ENCODE measurements at places on chromosomes 13 and 19.

- DNase-seq: no peak
Measured at GRCh38 chr13:94270556-94270955, 208.9 kb downstream of the DCT start.

DNA sequence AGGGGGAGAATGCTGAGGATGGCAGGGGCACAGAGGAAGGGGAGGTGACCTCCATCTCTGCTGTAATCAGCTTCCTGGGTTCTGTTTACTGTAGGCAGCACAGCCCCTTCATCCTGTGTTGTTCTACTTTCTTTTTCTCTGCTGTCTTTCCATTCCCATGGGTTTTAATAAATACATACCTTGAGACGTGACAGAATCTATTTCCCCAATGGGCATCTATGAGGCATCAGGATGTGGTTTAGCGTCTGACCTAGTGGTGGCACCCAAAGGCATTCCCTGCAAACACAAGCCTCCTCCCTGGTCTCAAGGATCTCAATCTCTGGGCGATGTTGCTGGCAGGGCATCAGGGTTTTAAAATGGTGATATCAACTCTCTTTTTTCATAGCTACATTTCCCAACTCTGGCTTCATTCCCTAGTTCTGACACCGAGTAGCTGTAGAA lies 60.8 kb downstream of the ALOX5AP start:
- DNase-seq: no peak

- peak; percentile 46 for DNase-seq
Measured at GRCh38 chr19:49017666-49018351, 918 bp upstream of the LHB start.

GRCh38 chr13:19601749-19602725 lies 31.4 kb upstream of the MPHOSPH8 start:
- DNase-seq: peak; percentile 36

- DNase-seq: no peak
Measured at GRCh38 chr13:99575376-99576120, 74.3 kb downstream of the TM9SF2 start.

GRCh38 chr19:16228637-16229321 lies 31.1 kb downstream of the AP1M1 start:
- DNase-seq: no peak

DNA sequence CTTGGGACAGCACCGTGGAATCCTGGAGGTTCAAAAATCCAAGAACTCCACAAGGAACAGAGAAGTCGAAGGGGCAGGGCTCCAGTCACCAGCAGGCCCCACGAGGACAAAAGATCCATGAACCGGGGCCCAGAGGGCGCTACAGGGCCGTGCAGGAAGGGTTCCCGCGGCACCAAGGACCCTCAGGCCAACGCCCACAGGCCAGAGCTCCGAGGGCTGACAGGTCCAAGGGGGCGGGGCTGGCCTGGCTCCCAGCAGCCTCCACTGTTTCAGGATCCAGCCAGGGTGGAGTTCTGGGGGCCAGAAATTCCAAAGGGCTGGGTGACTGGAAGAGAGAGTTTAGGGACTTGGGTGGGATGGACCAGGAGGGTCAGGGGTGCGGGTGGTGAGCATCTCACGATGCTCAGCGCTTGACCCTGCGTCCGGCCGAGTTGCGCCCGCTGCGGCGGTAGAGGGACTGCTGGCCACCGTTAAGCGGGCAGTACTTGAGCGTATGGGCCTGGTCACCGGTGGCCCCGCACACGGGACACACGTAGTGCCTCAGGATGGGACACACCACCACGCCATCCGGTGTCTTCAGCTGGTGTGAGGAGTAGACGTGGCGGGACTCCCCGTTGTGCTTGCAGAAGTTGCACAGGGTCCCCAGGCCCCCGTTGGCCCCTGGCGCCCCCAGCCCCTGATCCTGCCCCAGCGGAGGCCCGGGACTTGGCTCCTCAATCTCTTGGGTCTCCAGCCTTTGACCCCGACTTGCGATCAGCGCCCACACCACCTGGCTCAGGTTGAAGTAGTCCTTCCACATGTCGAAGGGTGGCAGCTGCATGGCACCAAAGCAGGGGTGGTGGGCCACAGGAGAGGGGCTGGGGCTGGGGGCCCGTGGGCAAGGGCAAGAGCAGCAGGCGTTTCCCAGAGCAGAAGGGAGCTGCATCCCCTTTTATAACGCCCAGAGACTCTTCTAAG lies at the start of gene NANOS2:
Gene NANOS2 (minus strand): TSS at position 905 of the 957 bp plus-strand sequence. CDS start 85 bp downstream, at position 820.
- DNase-seq: no peak

DNA sequence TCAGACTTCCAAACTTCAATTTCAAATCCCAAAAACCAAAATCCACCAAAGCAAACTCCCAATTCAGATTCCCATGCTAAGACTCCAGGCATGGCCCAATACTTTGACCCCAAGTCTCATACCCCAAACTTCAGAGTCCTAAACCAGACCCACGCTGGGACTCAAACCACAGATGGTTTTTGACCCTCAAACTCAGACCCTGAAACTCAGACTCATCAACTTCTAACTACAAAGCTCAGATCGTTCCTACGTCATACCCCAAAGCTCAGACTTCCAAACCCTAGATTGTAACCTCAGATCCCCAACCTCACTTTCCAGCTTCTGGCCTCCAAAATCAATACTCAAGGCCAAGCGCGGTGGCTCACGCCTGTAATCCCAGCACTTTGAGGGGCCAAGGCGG lies 11.9 kb downstream of the RYR1 start:
- no peak for DNase-seq

DNA sequence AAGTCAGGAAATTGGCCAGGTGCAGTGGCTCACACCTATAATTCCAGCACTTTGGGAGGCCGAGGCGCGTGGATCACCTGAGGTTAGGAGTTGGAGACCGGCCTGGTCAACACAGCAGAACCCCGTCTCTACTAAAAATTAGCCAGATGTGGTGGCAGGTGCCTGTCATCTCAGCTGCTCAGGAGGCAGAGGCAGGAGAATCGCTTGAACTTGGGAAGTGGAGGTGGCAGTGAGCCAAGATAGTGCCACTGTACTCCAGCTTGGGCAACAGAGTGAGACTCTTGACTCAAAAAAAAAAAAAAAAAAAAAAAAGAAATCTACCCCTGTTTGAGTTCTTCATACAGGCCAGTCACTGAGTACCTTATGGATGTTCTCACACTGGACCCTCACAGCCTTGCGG lies 42.0 kb downstream of the SLC15A1 start:
- no peak for DNase-seq

DNA sequence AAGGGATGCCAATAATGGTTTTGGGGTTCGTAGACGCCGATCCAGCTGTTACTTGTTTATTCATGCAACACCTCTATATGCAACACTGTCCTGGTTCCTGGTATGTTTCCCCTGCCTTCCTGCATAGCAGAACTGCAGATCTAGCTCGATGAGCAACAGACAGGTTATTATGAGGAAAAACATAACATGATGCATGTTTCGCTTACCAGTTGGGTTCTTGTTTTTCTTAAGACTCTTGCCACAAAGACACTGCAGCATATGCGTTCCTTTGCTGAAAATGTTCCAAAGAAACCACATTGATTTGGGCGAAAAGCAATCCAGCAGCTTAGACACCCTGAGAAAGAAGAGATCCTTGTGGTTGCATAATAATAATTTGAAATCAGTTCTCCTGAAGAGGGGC lies 583 bp downstream of the FGF14 start:
- no peak for DNase-seq

- DNase-seq: peak; percentile 81
Measured at GRCh38 chr19:18588611-18589379, at the start of gene REX1BD. Gene REX1BD (plus strand): TSS chr19:18588798. CDS start chr19:18588802, 4 bp downstream.

- no peak for DNase-seq
Measured at GRCh38 chr13:93244141-93244917, 17.7 kb downstream of the GPC6 start.

- peak; percentile 100 for DNase-seq
Measured at GRCh38 chr19:44890366-44891015, 563 bp upstream of the TOMM40 start.

- no peak for DNase-seq
Measured at GRCh38 chr13:24925318-24926231, 161.6 kb downstream of the RNF17 start.

- no peak for DNase-seq
Measured at GRCh38 chr13:100545684-100546061, 42.9 kb downstream of the GGACT start.

GRCh38 chr13:98068521-98068920 lies 74.4 kb upstream of the FARP1 start:
- DNase-seq: no peak

- DNase-seq: no peak
Measured at GRCh38 chr13:43303033-43303729, 279.8 kb downstream of the DNAJC15 start.

- DNase-seq: no peak
Measured at GRCh38 chr13:35856084-35856483, 275.1 kb downstream of the DCLK1 start.

DNA sequence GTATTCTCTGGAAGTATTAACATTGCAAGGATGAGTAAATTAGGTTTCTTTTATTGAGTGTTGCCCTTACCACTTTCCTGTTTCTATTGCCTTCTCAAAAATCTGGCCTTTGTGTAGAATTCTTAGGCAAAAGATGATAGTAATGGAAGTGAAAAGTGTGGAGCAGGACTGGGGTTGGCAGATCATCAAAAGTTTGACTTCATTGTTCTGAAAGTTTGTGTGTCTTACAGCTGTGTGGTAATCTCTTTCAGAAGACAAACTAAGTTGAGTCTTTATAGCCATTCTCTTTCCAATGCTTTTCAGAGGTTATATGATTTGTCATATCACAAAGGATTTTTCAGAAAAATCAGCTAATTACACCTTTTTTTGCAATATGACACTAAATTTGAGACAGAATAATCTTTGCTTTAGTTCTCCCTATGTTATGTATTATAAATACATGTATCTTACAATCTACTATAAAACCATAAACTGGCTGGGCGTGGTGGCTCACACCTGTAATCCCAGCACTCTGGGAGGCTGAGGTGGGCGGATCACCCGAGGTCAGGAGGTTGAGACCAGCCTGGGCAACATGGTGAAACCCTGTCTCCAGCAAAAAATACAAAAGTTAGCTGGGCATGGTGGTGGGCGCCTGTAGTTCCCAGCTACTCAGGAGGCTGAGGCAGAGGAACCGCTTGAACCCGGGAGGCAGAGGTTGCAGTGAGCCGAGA lies 8.7 kb upstream of the KCNRG start:
- DNase-seq: no peak

DNA sequence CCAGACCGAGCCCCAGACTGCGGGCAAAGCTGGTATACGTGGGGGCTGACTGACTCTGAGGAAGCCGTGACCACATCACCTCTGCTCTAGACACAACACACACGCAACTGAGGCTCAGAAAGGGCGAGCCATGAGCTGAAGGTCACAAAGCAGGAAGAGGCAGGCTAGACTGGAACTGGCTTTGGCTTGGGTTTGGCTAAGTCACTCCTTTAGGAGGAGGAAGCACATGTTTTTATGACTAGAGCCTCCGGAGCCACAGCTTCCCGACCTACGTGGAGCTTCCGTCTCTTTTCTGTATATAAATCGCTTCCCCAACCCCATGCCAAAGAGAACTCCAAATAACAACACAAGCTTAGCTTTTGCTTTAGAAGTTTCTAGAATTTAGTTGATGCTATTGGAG lies 48.0 kb downstream of the RFX2 start:
- DNase-seq: peak; percentile 49

GRCh38 chr19:5805462-5806132 lies 730 bp downstream of the NRTN start:
- peak; percentile 42 for DNase-seq

DNA sequence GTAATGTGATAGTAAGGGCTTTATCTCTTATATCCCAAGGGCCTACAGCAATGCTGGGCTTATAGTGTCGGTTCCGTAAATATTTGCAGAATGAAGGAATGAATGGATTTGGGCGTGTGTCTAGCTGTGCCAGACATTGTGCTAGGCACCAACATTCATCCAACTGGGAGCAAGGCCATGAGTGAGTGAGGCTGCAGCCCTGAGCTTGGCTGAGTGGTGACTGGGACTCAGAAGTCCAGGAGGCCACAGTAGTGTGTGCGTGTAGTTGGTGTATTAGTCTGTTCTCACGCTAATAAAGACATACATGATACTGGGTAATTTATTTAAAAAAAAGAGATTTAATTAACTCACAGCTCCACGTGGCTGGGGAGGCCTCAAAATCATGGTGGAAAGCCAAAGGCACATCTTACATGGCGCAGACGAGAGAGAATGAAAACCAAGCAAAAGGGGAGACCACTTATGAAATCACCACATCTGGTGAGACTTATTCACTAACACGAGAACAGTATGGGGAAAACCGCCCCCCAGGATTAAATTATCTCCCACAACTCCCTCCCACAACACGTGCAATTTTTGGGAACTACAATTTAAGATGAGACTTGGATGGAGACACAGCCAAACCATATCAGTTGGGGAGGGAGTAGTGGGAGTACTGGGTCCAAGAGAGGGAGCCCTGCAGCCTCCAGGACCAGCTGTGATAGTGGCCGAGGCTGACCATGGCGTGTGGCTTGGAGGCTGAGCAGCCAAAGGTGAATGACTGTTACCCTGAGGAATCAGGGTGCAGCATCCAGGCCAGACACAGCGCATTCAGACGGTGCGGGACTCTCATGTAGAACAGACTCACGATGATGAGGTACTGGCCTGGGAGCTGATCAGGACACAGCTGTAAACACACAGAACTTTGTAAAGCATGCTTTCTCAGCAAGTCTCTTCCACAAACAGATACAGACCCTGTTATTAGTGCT lies 104.6 kb downstream of the TEX26 start:
- no peak for DNase-seq

DNA sequence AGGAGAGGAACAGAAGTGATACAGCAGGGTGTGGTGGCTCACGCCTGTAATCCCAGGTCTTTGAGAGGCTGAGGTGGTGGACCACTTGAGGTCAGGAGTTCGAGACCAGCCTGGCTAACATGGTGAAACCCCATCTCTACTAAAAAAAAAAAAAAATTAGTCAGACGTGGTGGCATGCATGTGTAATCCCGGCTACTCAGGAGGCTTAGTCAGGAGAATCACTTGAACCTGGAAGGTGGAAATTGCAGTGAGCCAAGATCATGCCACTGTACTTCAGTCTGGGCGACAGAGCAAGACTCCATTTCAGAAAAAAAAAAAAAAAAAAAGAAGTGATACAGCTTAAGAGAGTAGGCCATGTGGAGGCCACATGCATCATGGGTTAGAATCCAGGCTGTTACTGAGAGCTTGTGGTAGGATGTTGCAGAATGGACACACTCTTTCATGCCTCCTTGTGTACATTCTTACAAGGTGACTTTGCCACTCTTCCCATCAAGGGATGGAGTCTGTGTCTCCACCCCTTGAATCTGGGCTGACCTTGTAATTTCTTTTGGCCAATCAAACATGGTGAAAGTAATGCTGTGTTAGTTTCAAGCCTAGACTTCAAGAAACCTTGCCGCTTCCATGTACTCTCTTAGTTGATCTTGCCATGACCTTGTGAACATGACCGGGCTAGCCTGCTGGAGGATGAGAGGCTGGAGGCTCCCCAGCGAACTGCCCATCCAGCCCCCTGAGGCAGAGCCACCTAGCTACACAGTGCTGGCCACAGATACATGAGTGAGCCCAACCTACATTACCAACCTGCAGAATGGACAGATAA lies 12.3 kb downstream of the FAM187B start:
- DNase-seq: no peak

- no peak for DNase-seq
Measured at GRCh38 chr19:49837425-49837824, 13.5 kb upstream of the PTOV1 start.

- DNase-seq: no peak
Measured at GRCh38 chr13:45209229-45209628, 8.4 kb upstream of the KCTD4 start.
